IMR-90 (cell line): ENCODE measurements at places on chromosomes 1 and 21.

GRCh38 chr1:155126556-155127104 is 1.0 kb upstream of the EFNA1 start:
- DNase-seq, result peak; percentile 27

- DNase-seq, result peak; percentile 29
Observed at GRCh38 chr1:36609241-36610027, 126.7 kb upstream of the CSF3R start.

- no peak for DNase-seq
Observed at GRCh38 chr1:180494370-180494769, 8.0 kb downstream of the ACBD6 start.

- no peak for DNase-seq
Observed at GRCh38 chr1:2415801-2416208, 3.4 kb upstream of the PEX10 start.

DNA sequence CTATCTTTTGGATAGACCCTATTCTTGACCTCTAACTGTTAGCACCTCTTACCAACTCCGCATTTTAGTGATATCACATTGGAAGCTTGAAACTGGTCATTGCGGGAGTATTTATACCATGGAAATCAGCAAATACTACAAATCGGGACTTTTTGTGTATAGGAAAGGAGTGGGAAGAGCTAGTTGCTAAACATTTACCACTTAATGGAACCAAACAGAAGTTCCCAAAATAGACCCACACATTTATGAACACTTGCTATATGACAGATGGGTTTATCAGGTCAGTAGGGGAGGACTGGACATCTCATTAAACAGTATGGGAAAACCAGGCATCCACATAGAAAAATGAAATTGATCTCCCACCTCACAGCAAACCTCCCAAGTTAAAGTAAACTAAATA is 29.4 kb downstream of the PHC2 start:
- DNase-seq, result no peak

GRCh38 chr1:45945426-45945825 is 142.0 kb downstream of the MAST2 start:
- peak; percentile 59 for DNase-seq

DNA sequence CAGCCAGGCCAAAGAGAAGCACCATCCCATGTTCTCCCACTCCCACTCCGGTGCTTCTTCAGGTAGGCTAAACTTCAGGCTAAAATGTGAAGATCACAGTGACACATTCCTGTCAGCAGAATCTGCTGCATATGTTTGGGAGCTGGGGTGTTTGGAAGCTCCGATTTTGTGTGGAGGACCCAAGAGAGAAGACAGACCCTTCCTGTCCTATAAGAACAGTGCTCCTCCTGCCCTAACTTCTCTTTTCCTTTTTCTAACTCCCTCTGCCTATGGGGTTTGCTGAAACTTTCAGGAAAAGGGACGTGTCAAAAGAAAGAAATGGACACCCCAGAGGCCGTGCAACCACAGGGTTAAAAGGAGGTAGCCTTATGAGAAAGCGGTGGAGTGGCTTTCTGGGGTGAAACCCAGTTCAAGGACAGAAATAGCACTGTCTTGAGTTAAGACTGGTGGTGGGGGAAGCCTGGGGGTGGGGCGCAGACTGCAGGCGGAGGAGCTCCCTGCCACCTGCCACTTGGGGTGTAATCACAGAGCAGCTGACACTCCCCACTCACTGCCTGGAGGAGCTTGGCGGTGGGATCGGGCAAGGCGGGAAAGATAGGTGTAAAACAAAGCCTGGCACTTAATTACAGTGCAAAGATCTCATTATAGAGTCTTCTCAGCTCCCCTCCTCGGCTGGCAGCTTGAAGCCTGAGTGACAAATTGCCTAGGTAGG is 645 bp upstream of the TLR5 start:
- DNase-seq, result no peak

DNA sequence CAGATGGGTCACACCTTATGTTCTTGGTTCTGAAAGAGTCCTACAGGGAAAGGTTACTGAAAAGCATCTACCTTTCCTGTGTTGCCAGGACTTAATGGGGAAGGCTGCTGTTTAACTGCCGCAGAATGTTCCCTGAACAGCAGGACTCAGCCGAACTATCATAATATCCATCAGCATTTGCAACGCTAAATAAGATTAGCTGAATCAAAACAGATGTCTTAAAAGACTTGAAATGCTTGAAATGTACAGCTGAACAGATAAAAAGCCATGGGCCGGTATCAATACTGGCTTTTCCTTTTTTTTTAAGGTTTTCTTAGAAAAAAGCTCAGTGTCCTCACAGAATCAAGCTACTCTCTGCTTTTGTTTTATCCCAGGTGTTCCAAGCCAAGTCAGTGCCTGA is 19.7 kb upstream of the ATP13A2 start:
- no peak for DNase-seq

- DNase-seq, result peak; percentile 22
Observed at GRCh38 chr1:231817801-231818200, 191.2 kb downstream of the DISC1 start.

DNA sequence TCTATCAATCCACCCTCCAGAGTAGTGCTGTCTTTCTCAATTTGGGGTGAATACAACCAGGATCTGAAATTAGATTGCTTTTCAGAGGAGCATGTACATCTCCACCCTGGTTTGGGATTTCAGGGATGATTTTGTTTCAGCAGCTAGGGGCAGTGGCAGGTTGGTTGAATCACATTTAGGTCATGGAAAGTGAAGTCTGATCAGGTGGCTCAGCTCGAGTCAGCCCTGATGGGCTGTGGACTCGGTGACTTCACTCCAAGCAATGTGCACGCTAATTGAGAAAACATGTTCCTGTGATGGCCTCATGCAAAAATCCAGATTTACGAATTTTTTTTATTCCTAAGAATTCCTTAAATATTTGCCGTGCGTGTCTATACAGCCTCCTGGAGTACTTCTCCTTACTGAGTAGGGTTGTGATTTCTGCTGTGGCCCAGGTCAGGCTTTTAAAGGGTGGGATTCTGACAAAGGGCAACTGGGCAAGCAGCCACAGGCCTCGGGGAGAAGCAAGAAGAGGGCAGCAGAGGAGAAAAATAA is 7.5 kb downstream of the NGF start:
- peak; percentile 96 for DNase-seq

GRCh38 chr1:112446411-112446810 is 50.4 kb downstream of the CTTNBP2NL start:
- peak; percentile 44 for DNase-seq

GRCh38 chr1:156063997-156064285 is 3.0 kb downstream of the RAB25 start:
- DNase-seq, result peak; percentile 43

DNA sequence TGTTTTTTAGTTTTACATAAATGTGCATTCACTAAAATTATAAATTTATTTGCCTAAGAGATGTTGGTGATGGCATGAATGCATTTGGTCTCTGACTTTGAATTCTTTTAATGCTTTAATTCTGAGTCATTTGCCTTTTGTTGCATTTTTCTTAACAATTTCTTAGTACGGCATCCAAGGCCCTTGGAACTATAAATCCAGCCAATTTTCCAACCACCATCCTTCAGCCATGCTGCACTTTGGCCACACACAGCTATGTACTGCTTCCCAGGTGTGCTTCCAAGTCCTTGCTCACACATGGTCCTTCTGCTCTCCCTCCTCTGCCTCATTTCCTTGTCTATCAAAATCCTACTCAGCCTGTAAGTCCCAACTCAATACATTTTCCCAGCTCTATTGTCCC is 161.0 kb downstream of the DHRS3 start:
- peak; percentile 63 for DNase-seq

DNA sequence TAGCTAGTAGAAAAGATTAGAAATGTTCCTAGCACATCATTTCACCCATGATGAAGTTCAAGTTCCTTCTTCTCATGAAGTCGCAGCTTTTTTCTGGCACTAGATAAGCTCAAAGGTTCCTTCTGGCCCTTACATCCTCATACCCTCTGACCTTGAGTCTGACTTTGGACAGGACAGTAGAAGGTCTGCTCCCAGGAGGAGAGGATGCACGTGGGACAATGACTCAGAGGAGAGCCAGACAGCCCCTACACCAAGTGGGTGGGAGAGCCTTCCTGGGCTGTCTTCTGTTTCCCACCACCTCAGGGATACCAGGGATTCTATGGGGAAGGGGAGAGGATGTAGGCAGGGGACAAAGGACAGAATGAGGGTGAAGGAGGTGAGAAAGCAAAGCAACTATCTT is 86.0 kb downstream of the HHIPL2 start:
- no peak for DNase-seq

DNA sequence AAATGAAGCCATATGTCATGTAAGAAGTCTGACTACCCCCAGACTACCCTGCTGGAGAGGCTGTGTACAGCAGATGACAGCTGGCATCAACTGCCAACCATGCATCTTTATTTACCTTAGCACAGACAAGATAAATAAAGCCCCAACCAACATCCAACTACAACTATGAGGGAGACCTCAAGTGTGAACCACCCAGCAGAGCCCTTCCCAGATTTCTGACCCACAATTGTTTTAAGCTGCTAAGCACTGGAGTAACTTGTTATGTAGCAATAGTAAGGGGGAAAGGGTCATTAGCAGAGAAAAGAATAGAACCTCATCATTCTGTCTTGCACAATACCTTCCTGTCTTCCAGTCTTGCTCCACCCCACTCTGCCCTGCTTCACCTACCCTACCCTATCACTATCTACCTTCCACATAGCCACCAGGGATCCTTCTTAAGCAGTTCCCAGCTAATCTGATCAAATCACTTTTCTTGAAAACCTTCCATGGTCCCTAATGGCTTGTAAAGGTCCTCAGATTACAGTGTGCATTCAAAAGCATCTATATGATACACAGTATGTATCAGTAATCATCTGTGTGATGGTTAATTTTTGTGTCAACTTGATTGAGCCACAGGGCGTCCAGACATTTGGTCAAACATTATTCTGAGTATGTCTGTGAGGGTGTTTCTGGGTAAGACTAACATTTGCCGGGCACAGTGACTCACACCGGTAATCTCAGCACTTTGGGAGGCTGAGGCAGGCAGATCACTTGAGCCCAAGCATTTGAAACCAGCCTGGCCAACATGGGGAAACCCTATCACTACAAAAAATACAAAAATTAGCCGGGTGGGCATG is 19.6 kb upstream of the RBM15 start:
- no peak for DNase-seq

DNA sequence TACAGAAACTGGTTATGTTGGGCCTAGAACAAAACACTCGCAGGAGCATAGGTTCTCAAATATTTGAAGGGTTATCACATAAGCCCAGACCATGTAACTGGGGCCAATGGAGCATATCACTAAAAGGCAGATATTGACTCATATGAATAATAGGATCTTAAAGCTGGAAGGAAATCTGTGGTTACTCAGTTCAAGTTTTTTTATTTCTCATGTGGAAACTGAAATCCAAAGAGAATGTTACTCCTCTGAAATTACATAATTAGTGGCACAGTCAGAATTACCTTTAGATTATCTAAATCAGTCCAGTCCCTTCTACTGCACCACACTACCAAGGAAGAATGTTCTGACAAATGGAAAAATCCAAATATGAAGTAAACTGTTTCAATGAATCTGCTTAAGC is 12.0 kb downstream of the SLAMF8 start:
- no peak for DNase-seq

GRCh38 chr1:98468111-98468717 is 193.3 kb upstream of the SNX7 start:
- peak; percentile 81 for DNase-seq

DNA sequence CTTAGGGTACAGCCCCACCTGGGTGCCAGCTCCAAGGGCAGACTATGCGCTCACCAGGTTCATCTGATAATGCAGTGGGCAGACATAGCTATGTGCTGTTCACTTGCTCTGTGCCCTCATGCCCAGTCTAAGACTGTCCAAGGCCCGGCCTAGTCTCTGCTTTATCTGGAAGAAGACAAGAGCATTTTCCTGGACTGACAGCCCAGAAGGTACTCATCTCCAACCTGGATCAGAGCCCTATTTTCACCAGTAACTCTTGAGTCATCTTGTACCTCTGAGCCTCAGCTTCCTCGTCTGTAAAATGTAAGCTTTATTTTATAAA is 28.5 kb upstream of the LRRC8C start:
- peak; percentile 28 for DNase-seq

GRCh38 chr1:11345971-11346715 is 73.1 kb downstream of the UBIAD1 start:
- no peak for DNase-seq

GRCh38 chr1:29389533-29390041 is 153.3 kb downstream of the PTPRU start:
- DNase-seq, result no peak

GRCh38 chr1:226066415-226067078 is 4.0 kb downstream of the H3-3A start:
- DNase-seq, result peak; percentile 21

DNA sequence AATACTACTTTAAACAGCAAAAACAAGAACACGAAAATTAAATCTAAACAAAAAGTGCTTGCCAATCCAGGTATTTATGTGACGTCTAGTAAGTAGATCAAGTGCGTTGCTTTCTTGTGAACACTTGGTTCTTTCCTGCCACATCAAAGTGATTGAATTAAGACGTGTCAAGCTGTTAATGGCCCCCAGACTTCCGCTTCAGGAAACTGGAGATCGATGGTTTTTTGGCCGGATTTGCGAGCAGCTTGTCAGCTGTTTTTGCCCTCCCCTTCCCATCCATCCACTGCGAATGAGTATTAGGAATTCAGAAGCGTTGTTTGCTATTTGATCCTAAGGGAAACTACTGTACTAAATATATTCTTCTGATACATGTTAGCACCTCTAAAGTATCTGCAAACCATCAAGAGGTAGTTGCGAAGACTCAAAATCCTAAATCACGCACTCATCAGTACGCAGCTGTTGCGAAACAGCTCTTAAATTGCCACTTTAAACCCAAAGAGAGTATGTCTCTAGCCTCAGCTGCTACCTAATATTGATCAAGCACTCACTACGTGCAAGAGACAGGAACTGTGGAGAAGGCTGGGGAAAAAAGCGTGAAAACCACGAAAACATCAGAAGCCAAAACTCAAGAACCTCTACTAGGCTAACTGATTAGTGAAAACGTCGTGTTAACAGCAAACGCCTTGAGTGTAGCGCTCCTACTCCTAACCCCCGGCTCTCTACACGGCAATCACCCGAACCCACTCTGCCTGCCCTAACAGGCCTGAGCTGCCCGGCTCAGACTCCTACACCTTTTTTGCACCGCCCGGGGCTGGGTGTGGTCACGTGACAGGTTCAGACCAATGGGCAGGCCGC is 473 bp upstream of the BRDT start:
- DNase-seq, result no peak

- no peak for DNase-seq
Observed at GRCh38 chr1:51443555-51443954, 75.5 kb downstream of the EPS15 start.

- no peak for DNase-seq
Observed at GRCh38 chr1:53349968-53350852, 22.3 kb upstream of the LRP8 start.

DNA sequence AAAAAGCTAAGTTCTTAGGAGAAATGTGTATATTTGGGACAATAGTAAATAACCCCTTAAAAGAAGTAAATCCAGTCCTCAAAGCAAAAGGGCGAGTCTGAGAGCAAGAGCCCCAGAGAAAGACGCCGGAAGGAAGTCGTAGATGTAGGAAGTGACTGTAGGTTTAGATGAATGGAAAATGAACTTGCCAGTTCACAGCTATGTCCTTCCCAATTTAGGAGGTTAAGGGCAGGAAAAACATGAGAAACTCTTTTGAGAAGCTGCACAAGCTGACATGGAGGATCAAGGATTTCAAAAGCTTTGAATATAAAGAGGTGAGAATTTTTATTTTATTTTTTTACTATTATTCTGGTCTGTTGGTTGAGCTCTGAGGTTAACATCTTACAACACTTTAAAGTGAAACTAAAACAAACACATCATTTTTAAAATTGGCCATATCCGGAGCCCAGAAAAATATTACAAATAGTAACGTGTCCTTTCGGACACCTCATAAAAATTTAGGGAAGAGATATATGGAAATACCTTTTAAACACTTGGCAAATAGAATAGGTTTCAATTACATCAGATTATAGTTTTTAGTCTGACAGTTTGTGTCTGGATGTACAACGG is 1178.6 kb downstream of the MRPL39 start:
- no peak for DNase-seq
